ENCODE measurements at places on chromosomes 11 and 22. TPM values are rescaled to one million over a fixed set of nuclear protein-coding genes. Genes with fewer than 3 reads are reported as not detected.

- no peak for DNase-seq
Measured at GRCh38 chr22:18979957-18980356, 43.9 kb upstream of the PRODH start.

GRCh38 chr11:15970506-15971214 is 385.7 kb downstream of the SOX6 start:
- DNase-seq = no peak

DNA sequence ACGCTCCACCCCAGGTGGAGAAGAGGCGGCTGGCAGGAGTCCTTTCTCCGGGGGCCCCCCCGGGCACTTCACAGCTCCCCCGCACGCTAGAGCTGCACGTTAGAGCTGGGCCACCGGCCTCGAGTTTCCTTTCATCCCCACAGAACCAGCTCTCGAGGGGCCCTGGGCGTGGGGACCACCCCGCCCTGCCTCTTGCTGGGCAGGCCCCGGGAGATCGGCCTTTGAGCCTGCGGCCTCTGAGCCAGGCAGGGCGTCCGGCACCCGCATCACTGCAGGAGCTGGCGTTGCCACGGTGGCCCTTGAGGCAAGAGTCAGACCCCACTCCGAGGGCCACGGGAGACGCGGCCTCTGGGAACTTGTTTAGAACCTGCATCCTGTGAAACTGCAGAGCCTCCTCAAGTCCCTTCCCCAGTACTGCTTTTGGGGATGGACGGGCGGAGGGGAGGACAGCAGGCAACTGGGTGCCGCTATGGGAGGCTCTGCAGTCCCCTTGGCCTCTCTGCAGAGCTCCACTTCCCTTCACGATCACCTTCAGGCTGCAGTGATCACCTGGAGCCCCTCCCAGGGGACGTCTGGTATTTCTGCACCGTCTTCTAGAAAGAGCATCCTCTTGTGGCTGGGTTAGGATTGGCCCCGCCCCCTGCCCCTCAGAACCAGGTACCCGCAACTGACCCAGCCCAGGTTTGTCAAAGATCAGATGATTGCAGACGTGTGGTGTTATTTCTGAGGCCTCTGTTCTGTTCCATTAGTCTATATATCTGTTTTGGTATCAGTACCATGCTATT is 13.9 kb upstream of the GAL start:
- no peak for DNase-seq

DNA sequence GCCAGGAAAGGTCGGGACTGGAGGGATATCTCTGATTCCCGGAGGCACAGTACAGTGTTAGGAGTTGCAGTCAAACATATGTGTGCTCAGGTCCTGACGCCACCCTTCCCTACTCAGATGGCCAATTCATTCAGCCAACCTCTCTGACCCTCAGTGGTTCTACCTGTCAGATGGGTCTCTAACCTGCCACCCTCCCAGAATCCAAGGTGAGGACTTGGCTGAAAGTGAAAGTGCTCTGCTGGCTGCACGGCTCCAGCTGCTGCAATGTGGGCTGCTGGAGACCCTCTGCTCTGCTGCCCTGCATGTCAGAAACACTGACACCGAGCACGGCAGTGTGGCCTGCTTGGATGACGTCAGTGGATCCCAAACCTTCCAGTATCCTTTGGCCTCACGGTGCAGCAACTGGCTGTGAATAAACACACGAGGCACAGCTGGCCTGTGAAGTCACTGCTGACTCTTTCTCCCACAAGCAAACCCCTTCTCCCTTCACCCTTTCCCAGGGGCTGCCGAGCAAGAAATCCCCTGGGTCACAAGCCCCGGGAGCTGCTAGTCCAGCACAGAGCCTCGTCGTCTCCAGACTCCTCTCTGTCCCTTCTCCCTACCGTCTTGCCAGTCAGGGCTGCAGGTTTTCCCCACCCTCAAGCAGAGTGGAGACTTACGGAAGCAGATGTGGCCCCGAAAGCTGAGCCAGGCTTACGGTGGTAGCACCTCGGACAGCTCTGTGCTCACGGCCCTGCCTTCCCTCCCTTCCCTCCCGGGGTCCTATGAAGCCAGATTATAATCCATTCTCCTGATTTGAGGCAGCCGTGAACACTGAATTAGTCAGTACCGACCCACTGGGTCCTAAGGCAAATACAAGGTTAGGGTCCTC is 24.3 kb downstream of the KIAA0930 start:
- DNase-seq = no peak

- no peak for DNase-seq
Measured at GRCh38 chr11:36790526-36790925, 192.5 kb upstream of the RAG2 start.

DNA sequence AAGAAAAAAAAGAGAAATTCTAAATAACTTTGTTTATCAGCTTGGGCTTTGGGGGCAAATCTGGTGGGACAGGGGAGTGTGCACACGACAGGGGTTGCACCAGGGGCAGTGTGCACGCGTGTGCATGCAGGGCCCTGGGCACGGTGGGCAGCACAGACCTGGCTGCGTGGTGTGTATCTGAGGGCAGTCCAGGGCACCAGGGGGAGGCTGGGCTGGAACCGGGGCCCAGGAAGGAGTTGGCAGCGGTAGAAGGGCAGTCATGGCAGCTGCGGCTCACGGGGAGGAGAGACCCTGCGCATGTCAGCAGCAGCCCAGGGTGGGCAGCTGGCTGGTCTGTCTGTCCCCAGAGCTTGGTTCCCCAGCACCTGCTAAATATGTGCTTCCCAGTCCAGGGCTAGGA is 4.3 kb downstream of the KRTAP5-5 start:
- DNase-seq = no peak

The XBP1 gene
- total RNA-seq = 43.3 TPM

The C11orf42 gene
- total RNA-seq = not detected

All from cerebellum (tissue), 4 donors.